AML-193 (cell line): ENCODE measurements at places on chromosomes 6 and 20.

GRCh38 chr20:45948261-45948733 is 13.8 kb downstream of the PCIF1 start:
- DNase-seq = no peak

DNA sequence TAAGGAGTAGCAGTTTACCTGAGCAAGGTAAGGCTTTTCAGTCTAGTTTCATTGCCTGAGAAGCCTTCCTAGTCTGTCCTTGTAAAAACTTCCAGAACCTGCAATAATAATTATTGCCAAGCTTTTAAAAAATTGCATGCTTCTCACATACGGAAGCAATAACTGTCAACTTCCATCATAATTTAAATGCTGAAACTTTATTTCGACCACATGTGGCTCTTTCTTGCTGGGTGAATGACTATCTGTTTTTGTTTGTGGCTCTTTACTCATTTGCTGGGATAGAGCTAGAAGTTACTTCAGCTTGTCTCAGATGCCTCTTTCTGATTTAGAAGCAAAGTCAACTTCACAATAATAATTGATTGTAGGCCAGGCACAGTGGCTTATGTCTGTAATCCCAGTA is 95.9 kb upstream of the COL21A1 start:
- DNase-seq = no peak

DNA sequence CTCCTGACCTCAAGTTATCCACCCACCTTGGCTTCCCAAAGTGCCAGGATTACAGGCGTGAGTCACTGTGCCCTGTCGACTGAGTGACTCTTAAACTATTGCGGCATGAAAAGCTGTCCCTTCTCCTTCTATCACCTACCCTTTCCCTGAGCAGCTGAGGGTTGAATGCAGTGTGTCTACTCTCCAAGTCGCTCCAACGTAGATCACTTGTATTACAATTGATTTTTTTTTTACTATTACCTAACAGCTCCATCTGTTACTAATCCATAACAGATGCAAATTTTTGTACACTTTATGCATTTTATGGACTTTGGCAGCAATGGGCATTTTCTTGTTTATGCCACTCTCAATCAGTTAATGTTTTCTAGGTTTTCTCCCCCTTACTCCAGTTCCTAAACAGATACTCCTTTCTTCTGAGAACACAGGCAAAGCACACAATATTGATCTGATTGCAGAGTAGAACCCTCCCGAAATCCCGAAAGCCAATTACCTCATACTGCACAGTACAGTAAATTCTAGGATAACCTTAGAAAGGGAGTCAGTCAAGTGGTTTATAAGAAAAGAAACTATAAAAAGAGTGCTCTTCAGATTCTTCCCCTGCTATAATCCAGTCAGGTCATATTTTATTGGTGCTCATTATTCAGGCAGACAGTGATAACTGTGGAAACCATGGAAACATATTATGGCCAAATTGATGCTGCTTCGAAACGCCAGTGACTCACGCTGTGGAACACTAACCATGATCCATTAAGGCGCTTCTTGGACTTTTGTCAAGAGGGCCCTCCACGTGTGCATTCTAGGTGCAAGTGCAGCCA is 273.0 kb downstream of the ADGB start:
- DNase-seq = no peak

DNA sequence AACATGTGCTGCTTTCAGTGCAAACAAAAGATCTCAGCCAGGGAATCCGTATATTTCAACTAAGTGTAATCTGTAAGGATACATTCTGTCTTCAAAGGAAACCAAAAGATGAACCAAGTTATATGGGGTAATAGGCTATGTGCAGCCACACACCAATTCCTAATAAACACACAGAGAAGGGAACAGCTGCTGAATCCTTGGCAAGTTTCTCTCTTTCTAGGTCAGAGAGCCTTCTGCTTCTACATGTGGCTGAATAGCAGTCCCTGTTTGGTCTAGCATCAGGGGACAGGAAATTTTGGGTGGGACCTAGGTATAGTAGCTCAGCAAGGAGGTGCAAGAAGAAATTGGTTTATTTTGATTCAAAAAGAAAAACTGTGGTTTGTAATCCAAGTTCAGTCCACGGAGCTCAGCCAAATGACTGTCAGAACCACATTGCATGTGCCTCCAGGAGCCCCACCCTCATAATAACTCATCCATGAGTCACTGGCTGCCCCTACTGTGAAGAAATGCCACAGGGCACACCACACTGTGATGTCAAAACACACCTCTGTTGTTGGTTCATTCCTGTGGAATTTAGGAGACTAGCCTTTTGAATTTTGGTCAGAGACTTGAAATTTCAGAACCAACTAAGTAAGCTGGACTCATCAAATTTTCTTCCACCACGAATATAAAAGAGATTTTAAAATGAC is 21.1 kb downstream of the SPTLC3 start:
- DNase-seq = no peak

DNA sequence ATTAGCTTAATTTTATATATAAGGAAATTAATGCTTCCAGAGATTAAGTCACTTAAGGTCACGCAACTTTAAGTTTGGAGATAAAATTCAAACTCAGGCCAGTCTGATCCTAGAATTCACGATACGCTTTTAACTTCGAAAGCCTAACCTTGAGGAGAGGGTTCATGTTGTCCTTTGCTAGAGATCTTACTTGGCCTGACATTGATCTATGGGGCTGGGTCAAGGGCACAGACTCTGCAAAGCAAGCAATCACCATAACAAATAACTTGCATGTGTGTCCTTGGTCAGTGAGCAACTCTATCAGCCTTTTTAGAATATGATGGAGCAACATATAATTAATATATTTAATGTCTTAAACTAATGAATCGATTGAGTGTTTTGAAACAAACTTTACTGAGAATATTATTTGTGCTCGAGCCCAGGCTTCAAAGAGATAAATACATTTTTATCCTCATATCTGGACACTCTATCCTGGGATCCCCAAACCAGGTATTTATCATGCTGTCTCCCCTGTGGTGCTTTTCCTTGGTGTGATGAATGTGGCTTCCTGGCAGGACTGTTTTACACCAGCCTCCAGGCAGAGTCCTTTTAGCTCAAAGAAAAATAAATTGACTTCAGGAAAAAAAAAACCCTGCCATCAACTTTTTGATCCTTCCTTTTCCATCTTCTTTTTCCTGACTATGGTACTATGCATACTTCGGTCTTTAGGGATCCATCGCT is 29.1 kb downstream of the RPS12 start:
- no peak for DNase-seq

DNA sequence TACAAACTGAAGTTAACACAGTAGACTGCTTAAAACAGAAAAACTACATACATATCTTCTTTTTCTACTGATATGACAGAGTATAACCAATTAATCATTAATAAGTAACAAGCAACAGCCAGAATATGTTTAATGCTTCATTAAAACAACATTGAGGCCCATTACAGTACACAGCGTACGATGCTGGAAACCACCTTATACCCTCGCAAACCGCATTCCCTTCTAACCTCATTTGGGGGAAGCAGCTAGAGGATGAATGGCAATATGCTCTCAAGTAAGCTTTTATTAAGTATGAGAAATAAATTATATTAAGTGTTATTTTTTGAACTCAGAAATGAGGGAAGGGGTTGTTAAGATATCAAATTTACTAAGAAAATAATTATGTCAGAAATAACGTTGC is 142.4 kb downstream of the GMDS start:
- no peak for DNase-seq

DNA sequence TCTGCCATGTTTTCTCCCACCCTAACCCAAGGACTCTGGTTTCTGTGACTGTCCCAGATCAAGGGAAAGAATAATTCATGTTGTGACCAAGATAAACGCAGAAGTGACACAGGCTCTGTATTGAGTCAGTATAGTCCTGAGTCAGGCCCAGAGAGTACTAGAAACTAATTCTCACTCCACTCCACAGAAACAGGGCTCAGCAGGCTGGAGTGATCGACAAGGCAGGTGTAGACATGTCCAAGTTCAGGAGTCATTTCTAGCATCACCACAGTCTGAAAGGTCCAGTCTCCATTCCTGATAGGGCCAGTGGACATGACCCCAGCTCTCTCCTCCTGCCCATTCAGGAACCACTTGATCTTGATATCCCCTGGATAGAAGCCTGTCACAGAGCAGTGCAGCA is 2.7 kb downstream of the HLA-DOB start:
- DNase-seq = no peak

DNA sequence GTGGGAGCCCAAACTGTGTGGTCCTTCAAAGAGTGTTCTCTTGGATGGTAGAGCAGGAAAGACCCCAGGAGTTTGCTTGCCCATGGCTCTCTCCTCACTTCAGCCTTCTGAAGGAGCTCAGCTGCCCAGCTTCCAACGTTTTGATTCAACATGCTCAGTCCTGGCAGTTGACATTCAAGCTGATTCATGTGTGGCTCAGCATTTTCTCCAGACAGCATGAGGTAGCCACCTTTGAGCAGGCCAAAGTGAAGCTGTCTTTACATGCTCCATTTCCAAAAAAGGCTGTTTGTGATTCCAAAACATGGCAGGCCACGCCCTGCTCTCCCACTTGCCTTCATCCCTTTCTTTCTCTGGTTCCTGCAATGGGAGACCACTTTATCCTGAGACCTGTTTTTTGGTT is 280.2 kb downstream of the TBC1D7 start:
- DNase-seq = no peak

- DNase-seq = no peak
Observed at GRCh38 chr6:2097464-2097863, 147.9 kb downstream of the GMDS start.

DNA sequence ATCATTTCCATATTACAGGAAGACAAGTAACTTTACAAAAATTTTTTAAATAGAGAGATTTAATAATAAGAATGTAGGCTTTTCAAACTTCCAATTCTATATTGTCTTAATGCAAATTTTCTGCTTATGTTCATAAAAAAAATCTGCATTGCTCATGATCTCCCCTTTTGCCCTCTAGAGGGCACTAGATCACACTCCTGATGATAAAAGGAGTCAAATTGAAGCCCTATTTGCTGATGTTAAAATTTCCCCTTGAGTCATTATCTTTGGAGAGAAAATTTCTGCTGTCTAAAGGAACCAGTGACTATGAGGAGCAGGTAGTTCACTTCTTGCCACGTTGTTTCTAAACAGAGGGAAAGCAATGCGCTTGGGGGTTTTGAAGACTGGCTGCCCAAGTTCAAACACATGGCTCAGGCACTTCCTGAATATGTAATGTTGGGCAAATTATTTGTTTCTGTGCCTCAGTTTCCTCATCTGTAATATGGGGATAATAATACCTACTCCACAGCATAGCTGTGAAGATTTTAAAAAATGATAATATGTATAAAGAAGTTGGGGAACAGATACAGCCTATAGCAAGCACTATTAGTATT is 874.2 kb downstream of the TFAP2A start:
- peak; percentile 77 for DNase-seq

DNA sequence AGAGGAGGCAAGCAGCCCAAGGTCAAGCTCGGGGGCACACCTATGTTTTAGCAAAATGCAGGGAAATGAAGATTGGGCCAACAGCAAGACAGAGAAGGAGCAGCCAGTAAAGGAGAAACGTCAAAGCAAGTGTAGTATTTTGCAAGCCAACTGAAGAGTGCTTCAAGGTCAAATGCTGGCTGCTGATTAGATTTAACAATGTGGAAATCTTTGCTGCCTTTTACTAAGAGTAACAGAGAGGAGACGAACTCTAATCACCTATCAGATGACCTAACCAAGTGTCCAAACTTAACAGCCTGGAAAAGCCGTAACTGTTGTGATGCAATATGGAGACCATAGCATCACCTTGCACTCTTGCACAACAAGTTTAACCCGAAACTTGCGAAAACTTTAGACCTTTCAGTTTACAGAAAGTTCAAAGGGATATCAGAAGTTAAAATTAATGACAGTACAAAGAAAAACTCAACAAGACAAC is 30.4 kb downstream of the AKIRIN2 start:
- DNase-seq = peak; percentile 88

DNA sequence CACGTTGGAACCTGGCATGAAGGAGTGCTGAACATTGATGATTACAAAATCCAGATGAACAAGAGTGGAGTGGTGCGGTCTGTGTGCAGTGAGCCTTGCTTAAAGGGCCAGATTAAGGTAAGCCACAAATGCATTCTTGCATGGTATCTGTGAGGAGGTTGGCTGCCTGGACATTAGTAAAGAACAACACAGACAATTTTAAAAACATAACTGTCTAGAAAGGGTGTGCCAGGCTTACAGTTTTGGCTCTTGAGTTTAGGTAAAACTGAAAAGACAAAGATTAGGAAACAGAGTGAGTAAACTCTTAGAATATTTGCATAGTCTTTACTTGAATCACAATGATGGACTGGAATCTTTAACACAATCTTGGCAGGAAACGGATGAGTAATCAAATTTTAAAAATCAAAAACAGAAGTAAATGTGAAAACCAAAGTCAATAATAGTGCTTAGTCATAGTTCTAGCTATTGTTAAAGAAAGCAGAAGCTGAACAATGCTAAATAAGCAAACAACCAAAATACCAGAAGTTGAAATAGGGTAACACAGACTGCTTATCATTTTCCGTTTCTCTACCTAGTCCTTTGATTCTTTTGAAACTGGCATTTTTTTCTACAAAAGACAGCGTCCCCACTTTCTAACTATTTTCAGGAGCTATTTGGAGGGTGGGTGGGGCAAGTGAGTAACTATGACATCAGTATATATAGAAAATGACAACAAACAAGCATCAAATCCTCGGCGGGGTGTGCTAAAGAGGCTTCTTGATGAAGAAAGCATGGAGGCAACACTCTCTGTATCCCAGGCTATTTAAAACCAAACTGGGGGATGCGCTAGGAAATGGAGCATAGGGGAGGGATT is 185.8 kb upstream of the RAB32 start:
- DNase-seq = peak; percentile 71

DNA sequence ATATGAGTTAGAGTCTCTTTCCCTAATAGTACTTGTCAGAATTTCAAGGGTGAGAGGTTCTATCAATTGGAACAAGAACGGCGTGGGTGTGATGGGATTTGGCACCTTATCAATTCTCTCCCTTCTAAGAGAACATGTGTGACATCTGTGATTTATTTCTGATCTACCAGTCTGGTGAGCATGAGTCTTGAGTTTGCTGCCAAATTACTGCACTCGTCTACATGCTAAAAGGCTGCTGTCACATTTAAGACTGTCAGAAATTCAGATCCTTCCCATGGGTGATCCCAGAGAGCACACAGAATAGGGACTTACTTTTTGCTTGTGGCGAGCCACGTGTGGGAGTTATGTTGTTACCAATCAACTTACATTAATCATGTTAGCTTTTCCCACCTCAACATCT is 370.2 kb upstream of the SASH1 start:
- DNase-seq = no peak
